ENCODE measurements at places on chromosomes 3 and 15.
A peak's percentile ranks its signal among the peaks of the same experiment; 100 is the strongest.

DNA sequence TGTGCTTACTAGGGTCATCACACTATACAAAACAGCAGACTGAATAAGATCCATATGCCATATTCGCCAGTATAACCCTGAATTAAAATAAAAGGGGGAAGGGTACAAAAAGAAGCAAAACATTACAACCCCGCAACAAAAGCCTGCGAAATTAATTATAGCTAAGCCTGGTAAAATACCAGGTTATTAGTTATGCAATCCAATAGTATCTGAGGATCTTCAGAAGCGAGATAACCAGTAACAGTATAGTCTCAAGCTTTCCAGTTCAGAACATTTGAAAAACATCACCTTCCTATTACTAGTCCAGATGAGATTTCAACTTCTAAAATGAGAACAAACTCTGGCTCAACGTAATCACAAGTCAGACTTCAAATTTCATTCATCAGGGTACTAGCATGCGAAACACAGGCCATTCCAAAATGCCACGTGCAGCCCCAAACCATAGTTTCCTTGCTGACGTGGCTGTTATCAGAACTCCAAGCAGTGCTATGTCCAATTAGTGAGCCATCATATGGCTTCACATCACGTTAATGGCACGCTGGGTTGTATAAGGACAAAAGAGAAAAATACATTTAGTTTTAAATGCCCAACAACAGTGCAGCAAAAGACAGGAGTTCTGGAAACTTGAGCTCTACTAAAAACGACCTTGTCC is 1.1 kb downstream of the SSR3 start:
- DNase-seq, result no peak

GRCh38 chr3:101939361-101940049 is 90.2 kb downstream of the NFKBIZ start:
- DNase-seq, result no peak

DNA sequence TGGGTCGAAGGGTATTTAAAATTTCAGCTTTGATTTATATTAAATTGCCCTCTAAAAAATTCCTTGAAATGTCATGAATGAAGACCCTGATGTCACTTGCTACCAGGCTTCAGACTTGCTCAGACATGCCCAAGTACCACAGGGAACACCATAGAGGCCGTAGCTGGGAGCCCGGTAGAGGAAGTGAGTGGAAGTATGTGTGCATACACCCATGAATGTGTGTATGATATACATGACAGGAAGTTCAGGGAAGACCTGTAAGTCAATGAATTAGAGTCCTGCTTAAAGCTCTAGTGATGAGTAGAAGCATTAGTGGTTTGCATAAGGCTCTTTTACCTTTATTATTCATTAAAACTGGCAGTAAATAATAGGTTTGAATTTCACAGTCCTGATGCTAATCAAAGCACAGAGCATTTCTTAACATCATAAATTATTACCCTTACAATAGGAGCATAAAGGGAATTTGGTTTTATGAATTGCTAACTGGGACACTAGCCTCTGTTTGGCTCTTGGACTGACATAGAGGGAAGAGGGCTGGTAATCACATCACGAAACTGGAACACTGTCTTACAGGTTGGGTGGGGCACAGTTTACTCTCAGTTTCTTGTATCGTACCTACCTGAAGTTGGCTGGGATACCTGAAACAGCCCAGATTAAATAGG is 144.4 kb downstream of the CHST2 start:
- DNase-seq, result no peak

DNA sequence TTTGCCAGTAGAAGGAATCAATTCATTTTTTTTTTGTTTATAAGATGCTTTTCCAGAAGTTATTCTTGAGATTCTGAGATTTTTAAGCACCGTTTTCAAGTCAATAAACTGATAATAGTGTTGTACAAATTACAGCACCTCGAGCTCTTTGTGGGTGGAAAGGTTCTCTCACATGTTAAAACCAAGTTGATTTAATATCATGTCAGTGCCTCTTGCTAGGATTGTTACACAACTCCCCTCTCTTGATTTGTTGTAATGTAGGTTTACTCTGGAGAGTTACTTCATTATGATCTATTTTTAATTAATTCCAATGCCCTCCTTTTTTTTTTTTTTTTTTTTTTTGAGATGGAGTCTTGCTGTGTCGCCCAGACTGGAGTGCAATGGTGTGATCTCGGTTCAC is 25.8 kb upstream of the UBXN7 start:
- DNase-seq, result no peak

GRCh38 chr15:76064375-76064774 is 4.6 kb downstream of the TMEM266 start:
- DNase-seq, result no peak

DNA sequence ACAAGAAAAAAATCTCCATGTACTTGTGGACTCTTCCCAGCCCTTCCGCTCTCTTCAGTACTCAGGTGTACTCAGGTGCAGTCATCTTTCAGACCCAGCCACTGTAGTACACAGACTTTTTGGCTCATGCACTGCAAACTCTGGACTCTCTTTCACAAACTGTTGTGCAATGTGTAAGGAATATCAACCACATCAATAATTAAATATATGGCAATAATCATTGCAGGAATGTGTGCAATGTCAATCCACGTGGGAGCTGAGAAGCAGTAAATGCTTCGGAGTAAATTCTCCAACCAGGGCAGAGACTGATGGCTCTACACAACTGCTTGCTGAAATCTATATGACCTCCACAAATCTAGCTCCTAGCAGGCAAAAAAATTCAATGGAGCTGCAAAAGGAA is 287.3 kb upstream of the COL8A1 start:
- DNase-seq, result no peak

DNA sequence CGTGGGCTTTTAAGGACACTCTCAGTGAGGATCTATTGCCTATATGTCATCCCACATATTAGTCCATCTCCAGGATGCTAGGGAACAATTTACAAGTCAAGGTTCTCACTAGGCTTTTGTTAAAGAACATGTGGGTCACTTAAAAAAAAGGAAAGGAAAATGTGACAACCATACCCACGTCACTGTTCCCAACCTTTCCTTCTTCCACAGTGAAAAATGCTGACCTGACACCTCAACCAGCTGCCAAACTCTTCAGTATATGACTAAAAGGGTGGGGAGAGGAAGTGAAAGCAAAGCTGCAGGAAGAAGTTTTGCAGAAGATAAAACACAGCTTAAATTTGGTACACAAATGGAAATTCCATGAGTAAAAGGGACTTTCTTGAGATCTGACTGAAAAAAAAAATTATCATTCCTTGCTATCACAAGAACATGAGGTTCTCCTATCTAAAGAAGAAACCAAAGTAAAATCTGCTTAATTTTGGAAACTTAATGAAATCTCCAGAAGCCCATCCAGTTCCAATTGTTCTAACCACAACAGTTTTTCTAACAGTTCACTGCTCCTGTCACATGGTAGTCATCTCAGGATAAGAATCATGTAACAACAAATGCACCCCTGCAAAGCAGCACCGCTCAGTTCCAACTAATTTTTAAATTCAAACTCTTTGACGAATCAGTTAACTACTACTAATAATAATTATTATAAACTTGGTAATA is 117.0 kb upstream of the TSPAN3 start:
- no peak for DNase-seq

GRCh38 chr3:173945806-173946205 is 548.3 kb downstream of the NLGN1 start:
- DNase-seq, result no peak

GRCh38 chr3:197003461-197004385 is 25.9 kb downstream of the MELTF start:
- no peak for DNase-seq

DNA sequence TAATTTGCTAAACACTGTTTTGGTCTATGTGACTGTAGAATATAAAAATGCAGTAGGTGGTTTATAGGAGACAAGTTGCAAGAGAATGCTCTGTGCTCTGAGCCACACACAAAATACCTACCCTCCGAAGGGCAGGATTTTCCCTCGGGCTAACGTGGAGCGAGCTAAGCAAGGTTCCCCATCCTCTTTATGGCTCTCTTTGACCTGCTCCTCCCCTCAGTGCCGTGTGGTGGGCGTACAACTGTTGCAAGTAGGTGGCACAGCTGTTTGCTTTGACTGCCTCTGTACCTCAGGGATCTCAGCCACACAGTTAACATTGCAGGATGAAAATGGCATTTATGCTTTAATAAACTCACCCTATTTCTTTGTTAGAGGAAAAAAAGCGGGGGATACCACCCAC is 339.1 kb downstream of the SATB1 start:
- no peak for DNase-seq

DNA sequence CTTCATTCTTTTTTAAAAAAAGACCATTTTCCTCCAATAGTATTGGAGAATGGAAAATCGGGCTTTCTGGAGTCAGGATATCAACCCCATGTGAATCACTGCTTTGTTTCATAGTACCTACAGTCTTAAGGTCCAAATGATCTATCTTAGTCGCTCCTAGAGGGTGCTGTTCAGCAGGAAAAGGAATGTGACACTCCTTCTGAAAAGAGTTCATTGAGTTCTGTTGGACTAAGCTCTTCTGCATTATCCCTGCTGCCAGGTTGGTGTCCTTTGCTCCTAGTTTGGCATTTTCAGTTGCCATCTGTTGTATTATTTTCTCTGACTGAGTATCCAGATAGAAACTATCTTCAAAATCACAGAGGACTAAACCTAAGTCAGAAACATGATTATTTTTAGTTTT is 57.2 kb downstream of the POLQ start:
- no peak for DNase-seq

GRCh38 chr3:122520861-122521260 is 6.1 kb upstream of the KPNA1 start:
- DNase-seq, result no peak

GRCh38 chr15:71509139-71509538 is 301.2 kb upstream of the NR2E3 start:
- no peak for DNase-seq

GRCh38 chr3:184717399-184717983 is 5.6 kb upstream of the MAGEF1 start:
- DNase-seq, result no peak

DNA sequence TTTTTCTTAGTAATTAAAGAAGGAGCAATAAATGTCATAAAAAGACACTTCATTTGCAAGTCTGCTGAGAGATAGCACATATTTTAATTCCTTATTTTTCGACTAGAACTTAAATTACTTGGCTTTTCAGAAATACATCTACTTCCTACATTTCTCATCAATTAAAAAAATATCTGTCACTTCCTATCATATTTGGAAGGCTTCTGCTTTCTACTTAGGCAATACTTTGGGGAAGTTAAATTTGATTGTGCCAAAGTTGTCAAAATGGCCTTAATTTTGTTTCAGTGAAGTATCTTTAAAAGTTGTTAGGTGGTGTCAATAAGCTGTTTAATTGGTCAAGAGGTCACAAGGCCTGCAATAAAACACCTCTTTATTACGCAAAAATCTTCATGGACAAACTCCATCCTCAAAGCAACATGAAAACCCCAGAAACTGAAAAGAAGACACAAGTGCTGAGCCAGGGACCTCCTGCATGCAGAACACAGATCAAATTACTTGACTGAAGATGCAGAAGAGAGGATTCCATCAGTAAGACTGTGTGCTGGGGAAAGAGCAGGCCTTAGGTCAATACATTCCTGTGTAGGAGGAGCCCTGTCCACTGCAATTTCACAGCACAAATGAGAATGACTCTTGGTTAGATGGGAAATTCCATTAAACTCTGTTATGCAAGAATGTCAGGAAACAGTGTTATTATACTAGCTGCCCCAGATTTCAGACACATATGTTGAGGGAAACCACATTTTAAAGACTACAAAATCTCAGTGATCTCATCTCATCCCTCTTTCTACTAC is 48.0 kb upstream of the FSTL1 start:
- no peak for DNase-seq

DNA sequence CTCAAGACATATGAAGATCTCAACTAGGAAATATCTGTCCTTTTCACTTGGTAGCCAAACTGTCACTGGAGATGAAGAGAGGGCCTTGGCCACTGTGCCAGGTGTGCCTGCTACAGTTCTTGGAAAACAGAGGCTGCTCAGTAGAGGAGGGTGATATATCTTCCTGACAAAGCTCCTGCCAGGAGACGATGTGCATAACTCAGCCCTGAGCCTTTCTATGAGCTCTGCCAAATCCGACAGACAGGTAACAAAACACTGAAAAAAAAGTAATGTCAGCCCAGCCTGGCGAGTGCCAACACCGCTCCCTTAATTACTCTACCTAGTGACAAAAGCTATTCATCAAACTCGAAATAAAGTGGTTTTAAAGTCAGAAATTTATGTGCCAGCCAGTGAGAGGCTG is 123.2 kb downstream of the MFSD1 start:
- no peak for DNase-seq

- peak; percentile 9 for DNase-seq
Measured at GRCh38 chr15:64503197-64503596, 42.8 kb downstream of the ZNF609 start.

- DNase-seq, result no peak
Measured at GRCh38 chr3:48440590-48440958, 517 bp downstream of the TMA7 start.

DNA sequence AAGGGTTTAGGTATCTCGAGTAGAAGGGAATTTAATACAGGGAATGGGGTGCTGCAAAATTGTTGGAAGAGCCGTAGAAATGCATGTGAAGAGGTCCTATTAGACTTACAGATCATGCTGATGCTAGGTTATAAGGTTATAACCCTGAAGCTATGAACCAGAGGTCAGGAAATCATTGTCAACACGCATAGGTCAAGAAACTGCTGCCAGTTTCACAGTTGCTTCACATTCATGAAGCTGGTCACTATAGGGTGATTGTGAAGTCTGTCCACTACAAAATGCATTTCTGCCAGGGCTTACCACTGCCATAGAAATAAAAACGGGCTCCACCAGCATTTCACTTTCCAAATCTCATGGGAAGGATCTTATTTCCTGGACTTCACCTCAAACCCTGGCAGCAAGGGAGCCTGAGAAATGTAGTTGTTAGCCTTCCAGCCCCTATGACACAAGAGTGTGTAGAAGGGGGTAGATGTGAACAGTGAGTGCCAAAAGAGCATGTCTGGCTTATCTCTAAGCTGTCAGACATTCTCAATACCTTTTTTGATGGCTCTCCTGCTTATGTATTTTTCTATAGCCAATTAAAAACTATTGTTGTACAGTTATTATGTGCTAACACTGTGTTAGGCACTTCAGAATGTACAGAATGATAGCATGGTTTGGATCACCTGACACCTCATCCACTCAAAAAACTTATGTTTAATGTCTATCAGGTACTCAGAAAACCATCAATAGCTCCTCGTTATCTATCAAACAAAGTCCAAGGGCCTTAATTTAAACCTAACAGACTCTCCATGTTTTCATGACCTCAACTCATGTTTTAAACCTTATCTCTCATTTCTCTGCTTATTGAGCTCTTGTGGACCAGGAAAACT is 148.3 kb upstream of the TSC22D2 start:
- DNase-seq, result no peak

- no peak for DNase-seq
Measured at GRCh38 chr3:157442729-157443128, 6.1 kb downstream of the PTX3 start.

DNA sequence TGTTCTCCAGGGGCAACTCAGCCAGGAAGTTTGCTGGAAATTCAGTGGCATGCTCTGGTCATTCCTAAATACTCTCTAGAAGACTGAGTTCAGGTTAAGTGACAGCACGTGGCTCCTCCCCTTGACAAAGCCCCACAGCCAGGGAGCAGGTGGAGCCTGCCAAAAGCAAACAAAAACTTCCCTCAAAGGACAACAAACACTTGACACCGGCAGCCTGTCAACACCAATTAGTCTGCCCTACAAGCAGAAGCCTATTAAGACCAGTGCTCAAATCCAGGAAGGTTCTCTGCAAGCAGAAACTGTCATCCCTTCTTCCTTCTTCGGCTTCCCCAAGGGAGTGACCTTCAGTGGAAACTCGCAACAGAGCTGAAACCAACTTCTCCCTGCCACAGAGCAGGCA is 5.0 kb downstream of the MEX3B start:
- DNase-seq, result peak; percentile 57

GRCh38 chr3:179450261-179450701 is 989 bp downstream of the GNB4 start:
- DNase-seq, result no peak

GRCh38 chr3:110856916-110857315 is 214.7 kb upstream of the NECTIN3 start:
- no peak for DNase-seq

Measured in NCI-H187 treated with DMSO at 0.1 percent for 48 hours (cell line).